ENCODE measurements at places on chromosomes 13 and 19.
A peak's percentile ranks its signal among the peaks of the same experiment; 100 is the strongest.

- DNase-seq = no peak
Observed at GRCh38 chr13:20093951-20094350, 66.9 kb downstream of the GJA3 start.

GRCh38 chr19:11963566-11964355 is 1.1 kb upstream of the ZNF763 start:
- DNase-seq = peak; percentile 87

GRCh38 chr13:28601581-28601980 is 57.3 kb upstream of the POMP start:
- DNase-seq = no peak

DNA sequence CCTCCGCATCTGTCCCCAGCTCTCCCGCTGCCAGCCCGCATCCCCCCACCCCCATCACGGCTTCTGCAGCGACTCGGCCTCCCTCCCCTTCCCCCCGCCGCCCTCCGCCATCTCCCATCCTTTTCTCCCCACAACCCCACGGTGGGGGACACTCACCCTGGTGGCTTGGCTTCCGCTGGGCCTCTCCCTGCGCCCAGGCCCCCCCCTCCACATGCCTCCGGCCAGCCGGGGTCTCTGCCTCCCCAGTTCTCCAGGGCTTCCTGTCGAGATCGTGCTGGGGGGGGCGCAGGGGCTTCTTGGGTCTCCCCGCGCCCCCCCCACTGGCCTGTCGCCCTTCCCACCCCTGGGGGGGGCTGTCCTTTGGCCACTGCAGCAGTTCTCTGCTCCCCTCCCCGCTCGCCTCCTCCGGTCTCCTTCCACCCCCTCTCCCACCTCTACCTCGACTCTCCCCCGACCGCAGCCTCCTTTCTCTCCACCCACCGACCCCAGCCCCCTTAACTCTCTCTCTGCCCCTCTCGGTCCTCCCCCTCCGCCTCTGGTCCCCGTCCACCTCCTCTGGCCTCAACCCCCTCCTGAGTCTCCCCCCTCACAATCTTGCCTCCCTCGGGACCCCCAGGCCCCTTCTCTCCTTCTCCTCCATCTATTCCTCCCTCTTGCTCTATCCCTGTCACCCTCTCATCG is 17.1 kb downstream of the LRRC4B start:
- no peak for DNase-seq

GRCh38 chr19:39401549-39402345 is 4.9 kb upstream of the ZFP36 start:
- DNase-seq = peak; percentile 87

- no peak for DNase-seq
Observed at GRCh38 chr13:110354715-110355473, 47.8 kb downstream of the COL4A2 start.

DNA sequence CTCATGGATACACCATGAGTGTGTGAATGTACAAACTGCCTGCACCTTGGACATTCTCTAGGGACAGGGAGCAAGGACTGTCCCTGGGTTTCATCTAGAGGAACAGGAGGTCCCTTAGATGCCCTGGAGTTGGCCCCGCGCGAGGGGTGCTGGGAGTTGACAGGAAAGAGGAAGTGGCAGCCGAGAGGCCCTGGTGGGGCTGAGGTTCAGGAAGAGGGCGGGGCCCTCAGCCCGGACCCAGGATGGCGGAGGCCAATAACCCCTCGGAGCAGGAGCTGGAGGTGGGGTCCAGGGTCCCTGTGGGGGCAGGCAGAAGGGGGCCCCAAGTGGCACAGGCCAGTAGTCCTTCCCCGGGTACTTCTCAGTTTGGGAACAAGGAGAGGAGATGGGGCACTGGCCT is 6.9 kb downstream of the PKN1 start:
- peak; percentile 88 for DNase-seq

Measured in activated CD8-positive, alpha-beta memory T cell treated with anti-CD3 and anti-CD28 coated beads for 24 hours (primary cell).